Left ventricle myocardium superior (tissue), 1 donor: ENCODE measurements at places on chromosomes 13 and 19.

- DNase-seq: no peak
Observed at GRCh38 chr19:47996230-47996727, 1.8 kb downstream of the ELSPBP1 start.

- no peak for DNase-seq
Observed at GRCh38 chr19:10279737-10280442, 6.9 kb upstream of the ICAM4 start.

- no peak for DNase-seq
Observed at GRCh38 chr13:98407575-98407974, 169.3 kb downstream of the STK24 start.

GRCh38 chr19:4539169-4539692 lies 605 bp downstream of the LRG1 start:
- DNase-seq: no peak

DNA sequence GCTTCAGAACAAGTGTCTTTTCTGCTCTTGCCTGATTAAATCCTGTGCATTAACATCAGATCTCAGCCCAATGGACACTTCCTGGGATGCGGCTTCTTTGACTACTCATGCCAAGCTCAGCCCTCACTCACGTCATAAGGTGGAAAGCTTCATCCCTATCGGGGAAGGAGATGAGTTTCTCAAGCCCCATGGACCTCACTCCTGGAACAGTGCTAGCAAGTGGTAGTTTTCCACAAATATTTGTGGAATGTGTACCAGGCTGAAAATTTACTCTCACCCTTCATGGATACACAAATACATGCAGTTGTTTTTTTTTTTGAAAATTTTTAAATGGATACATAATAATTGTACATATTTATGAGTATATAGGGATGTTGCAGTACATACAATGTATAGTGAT lies 34.6 kb upstream of the FARP1 start:
- no peak for DNase-seq

GRCh38 chr13:51861723-51862300 lies at the start of gene CCDC70:
Gene CCDC70 (plus strand): TSS chr13:51861969. CDS start chr13:51865412, 3,443 bp downstream.
- DNase-seq: no peak

GRCh38 chr13:20073775-20074174 lies 87.1 kb downstream of the GJA3 start:
- no peak for DNase-seq

DNA sequence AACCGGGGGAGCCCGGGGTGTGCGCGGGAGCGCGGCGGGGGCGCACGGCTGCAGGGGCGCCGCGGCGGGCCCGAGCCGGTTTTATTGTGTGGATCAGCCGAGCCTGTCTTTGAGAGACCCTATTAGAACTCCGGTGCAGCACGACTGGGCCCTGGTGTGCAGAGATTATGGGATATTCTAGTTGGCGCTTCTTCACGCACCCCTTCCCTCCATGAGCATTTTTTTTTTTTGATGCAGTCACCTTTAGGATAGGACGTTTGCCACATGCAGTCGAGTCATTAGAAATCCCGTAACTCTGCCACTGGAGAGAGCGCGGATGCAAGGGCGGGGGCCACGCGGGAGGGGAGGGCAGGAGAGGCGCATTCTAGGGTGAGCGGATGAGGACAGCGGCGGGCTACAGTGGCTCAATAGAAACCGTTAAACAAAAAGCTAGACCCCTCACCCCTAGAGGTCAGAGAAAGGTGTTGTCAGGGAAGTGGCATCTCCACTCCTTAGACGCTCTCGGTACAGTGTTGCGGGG lies 3.7 kb downstream of the FGF9 start:
- DNase-seq: peak; percentile 43

- DNase-seq: peak; percentile 53
Observed at GRCh38 chr13:46668302-46668720, 115.3 kb downstream of the LRCH1 start.

- no peak for DNase-seq
Observed at GRCh38 chr19:17580470-17581144, 25.2 kb downstream of the COLGALT1 start.

DNA sequence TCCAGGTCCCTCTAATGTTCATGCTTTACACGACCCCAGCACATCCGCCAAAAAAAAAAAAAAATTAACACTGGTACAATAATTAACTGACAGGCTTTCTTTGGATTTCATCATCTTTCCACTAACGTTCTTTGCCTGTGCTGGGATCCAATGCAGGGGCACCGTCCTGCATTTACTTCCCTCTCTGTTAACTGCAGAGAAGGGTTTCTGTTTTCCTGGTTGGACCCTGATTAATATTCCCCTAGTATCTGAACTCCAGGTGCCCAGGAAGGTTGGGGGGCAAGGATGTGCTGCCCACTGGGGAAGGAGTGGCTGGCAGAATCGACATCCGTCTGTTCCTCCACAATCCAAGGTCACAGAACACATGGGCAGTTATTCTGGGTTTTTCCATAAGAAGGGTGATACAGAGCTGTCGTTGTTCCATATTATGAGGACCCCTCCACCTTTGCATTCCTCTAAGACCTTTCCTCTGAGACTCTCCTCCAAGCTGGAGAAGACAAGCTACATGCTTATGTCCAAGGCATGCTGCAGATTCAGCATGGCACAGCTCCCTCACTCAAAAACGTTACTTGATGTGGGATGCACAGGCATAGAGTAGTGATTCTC lies 4.5 kb upstream of the LAIR1 start:
- DNase-seq: no peak

GRCh38 chr19:38559428-38560401 lies 58.0 kb downstream of the MAP4K1 start:
- peak; percentile 6 for DNase-seq

GRCh38 chr19:43584484-43584883 lies 8.9 kb downstream of the PINLYP start:
- no peak for DNase-seq

- DNase-seq: no peak
Observed at GRCh38 chr13:39363382-39363772, 239.6 kb downstream of the LHFPL6 start.

GRCh38 chr19:13621413-13621812 lies 115.1 kb upstream of the CACNA1A start:
- no peak for DNase-seq

DNA sequence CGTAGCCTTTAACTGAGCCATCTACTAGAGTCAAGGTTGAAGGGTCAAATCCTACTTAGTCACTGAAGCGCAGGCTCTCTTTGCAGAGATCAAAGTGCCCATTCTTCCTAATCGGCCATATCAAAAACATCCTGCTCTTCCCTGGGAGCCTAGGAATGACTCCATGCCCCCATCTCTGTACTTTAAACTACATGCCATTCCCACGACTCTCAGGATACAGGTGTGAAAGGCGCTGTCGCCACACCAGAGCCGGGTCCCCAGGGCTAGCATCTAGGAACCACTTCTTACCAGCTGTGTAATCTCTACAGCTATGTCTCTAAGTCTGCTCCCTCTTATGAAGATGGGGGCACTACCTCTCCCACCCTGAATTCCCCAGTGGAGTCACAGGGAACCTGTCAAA lies 22.3 kb downstream of the IRS2 start:
- DNase-seq: no peak

GRCh38 chr13:65826657-65827056 lies 1403.5 kb downstream of the PCDH9 start:
- DNase-seq: no peak

- no peak for DNase-seq
Observed at GRCh38 chr13:70604448-70604847, 496.2 kb upstream of the KLHL1 start.

DNA sequence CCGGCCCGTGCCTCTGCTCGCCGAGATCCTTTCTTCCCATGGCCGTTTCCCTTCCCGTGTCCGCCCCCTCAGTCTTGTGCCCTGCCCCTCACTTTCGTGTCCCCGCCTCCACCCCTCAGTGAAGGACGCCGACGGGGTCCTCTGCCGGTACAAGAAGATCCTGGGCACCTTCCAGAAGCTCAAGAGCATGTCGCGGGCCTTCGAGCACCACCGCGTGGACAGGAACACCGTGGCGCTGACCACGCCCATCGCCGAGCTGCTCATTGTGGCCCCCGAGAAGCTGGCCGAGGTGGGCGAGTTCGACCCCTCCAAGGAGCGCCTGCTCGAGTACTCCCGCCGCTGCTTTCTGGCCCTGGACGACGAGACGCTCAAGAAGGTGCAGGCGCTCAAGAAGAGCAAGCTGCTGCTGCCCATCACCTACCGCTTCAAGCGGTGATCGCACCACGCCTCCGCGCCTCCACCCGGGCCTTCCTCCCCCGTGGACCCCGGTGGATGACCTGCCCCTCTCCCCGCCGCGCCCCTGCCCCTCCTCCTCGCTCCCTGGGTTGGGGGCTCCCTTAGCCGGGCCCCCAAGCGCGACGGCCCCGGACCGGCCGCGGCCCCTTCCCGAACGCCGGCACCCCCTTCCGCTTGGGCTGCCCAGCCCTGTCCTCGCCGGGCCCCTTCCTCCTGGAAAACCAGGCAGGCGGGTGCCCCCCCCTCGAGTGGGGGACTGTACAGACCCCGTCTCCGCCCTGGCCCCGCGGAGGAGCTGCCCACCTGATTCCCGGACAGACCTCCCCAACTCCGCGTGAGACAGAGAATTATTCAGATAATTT lies 2.3 kb upstream of the U2AF2 start:
- DNase-seq: peak; percentile 59

DNA sequence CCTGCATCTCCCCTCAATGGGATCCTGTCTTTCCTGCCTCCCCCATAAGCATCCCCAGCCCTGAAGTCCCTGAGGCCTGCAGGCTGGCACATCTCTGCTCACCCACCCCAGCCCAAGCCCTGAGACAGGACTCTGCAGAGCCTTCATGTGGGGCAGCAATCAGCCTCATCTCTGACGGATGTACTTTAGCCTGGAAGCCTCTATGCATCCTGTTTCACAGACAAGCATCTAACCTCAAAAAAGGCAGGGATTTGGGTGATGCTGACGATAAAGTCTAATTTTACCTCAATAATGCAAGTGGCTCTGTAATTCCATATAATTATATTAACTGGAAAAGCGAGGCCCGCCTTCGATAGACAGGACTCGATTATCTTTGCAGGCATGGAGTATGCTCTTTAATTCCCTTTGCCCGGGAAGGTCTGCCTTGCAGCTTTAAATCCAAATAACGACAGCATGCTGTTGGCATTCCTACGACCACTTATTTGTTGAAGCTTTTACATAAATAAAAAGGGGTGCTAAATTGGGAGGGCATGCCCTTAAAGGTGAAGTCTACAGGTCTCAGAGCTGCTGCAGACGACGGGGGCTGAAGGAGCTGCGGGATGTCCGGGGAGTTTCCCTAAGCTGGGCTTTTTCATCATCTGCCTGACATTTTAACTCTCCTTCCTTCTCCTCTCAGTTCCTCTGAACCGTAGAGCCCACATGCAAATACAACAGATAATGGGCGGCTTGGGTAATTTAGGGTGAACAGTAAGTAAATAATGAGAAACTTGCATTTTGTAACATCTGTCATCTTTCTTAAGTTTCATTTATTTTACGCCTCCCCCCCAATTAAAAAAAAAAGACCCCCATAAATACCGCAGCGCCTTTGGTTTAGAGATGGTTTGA lies 211.5 kb downstream of the URI1 start:
- no peak for DNase-seq

GRCh38 chr13:97267418-97268059 lies 45.4 kb downstream of the MBNL2 start:
- no peak for DNase-seq

GRCh38 chr13:109651854-109652253 lies 134.5 kb downstream of the IRS2 start:
- DNase-seq: peak; percentile 36

GRCh38 chr13:98105929-98106336 lies 37.0 kb upstream of the FARP1 start:
- no peak for DNase-seq

DNA sequence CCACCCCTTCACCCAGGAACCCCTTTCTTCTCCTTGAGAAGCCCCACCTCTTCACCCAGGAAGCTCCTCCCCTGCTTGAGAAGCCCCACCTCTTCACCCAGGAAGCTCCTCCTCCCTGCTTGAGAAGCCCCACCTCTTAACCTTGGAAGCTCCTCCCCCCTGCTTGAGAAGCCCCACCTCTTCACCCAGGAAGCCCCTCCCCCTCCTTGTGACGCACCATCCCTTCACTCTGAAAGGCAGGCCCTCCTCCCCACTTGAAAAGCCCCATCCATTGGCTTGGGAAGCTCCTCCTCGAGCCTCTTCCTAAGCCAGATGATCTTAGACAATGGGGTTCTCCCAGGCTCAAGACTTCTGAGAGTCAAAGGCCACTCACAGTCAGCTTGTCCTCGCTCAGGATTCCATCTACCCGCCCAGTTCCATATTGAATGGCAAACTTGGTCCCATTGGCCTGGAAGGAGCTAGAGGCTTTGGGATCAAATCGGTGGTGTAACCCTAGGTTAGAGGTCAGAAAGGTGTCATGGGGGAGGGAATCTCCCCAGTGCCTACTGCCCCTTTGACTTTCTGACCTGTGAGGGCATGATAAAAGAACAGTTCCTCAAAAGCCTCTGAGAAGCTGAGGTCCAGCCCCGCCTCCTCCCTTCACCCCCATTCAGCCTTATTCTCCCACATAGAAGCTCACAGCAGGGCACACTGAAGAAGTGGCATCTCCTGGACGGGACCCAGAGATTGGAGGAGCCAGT lies 4.0 kb downstream of the NAPSA start:
- no peak for DNase-seq

- no peak for DNase-seq
Observed at GRCh38 chr13:80591976-80592740, 251.2 kb upstream of the SPRY2 start.

GRCh38 chr13:102628559-102628958 lies 31.8 kb downstream of the TPP2 start:
- DNase-seq: no peak

DNA sequence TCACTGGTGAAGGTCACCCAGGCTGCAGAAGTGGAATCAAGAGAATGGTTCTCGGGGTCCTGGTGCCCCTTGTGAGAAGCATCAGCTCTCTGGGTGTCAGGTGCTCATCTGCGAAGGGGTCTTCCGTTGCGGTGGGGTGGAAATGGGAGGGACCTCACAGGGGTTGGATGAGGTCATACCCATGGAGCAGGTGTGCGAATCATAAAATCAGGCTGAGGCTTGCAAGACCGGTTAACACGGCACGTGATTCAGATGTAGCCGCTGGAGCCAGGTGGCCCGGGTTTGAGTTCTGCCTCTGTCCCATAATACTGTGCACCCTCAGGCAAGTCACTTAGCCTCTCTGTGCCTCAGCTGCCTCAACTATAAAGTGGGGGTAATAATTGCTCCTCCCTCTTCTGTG lies 3.9 kb upstream of the KLK15 start:
- no peak for DNase-seq
